Lower lobe of right lung (tissue), 2 donors: ENCODE measurements at places on chromosomes 12 and 14. TPM values are rescaled to one million over a fixed set of nuclear protein-coding genes. Genes with fewer than 3 reads are reported as not detected.

DNA sequence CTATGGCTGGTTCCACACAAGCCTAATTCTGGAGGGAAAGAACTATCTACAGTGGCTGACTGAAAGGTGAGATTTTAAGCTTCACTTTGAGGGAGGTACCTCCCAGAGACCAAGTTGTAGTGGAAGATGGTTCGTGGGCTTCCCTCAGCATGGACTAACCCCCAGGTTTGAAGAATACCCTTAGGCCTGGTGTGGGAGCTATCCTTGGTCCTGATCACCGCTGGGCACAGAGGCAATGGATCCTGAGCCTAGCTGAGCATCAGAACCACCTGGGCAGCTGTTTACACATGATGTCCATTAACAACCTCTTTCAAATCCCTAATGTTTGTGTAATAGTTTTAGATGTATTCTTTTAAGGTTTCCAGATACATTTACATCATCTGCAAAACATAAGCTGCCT is 10.3 kb downstream of the DAO start:
- no peaks in the 10 kb centered on the region for H3K27me3 ChIP-seq
- H3K36me3 ChIP-seq = no peaks in the 10 kb centered on the region
- no peak overlapping the region for H3K4me3 ChIP-seq
- H3K4me1 ChIP-seq = no peaks in the 10 kb centered on the region

OR10G3 gene
- not detected for total RNA-seq

- no peak overlapping the region for H3K4me3 ChIP-seq
- DNase-seq = no peak
- peaks cover 43% of the 10 kb centered on the region for H3K27me3 ChIP-seq
- no peak overlapping the region for H3K27ac ChIP-seq
- no peaks in the 10 kb centered on the region for H3K4me1 ChIP-seq
Observed at GRCh38 chr12:129903092-129903945, 506 bp downstream of the TMEM132D start.

PKP2 gene
- total RNA-seq = 3.0 TPM

DNA sequence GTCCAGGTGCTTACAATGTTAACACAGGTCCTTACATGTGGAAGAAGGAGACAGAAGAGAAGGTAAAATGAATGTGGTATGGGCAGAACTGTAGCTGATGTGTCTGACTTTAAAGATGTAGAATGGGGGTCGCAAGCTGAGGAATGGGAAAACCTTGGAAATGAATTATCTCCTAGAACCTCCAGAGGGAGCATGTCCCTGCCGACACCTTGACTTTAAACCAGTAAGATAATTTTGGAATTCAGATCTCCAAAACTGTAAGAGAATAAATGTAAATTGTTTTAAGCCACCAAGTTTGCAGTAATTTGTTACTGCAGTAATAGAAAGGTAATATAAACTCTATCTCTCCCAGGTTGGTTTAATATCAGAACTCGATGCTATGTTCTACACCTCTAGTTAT is 80.1 kb upstream of the ALG10 start:
- H3K27ac ChIP-seq = no peak overlapping the region
- no peaks in the 10 kb centered on the region for H3K36me3 ChIP-seq
- H3K27me3 ChIP-seq = no peaks in the 10 kb centered on the region

GYS2 gene
- total RNA-seq = not detected

SLC7A7 gene
- 157 TPM for total RNA-seq

NTS gene
- 2.3 TPM for total RNA-seq

RPS6KL1 gene
- total RNA-seq = 2.0 TPM

DNA sequence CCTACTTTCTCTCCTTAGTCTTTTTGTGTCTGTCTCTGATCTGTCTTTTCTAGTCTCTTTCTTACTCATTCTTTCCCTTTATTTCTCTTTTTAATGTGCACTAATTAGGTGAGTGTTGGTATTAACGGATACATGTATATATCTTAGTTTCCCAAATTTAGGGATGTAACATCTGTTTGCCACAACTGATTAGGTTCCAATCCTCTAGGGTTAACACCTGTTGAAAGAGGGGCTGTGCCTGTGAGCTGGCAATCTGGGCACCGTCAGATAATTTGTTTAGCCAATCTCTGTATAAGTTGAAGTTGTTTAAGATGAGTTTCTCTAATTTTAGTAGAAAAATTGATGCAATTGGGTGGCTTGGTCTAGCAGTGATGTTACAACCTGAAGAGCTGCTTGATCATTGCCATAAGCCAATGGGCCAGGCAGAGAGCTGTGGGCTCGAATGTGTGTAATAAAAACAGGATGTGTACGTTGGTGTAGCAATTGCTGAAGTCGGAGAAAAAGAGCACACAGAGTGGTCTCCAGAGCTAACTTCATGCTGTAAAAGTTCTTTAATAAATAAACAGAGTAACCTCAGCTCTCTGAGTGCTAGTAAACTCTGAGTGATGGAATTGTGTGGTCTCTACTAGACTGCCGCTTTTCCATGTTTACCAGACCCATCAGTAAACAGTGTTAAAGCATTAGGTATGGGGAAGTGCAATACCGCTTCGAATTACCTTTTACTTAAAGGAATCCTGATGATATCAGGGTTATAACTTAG is 18.3 kb upstream of the LYZ start:
- peaks cover 5% of the 10 kb centered on the region for H3K27me3 ChIP-seq
- peak overlapping the region; percentile 58 for H3K4me3 ChIP-seq
- H3K27ac ChIP-seq = peak overlapping the region; percentile 81
- no peaks in the 10 kb centered on the region for H3K36me3 ChIP-seq
- no peak for DNase-seq

- no peaks in the 10 kb centered on the region for H3K4me1 ChIP-seq
- no peak overlapping the region for H3K4me3 ChIP-seq
- no peaks in the 10 kb centered on the region for H3K27me3 ChIP-seq
- H3K36me3 ChIP-seq = no peaks in the 10 kb centered on the region
- H3K27ac ChIP-seq = no peak overlapping the region
Observed at GRCh38 chr12:107145397-107145796, 52.0 kb upstream of the CRY1 start.

PYM1 gene
- 28.9 TPM for total RNA-seq

- no peaks in the 10 kb centered on the region for H3K36me3 ChIP-seq
- peak within 1 kb of the TSS; percentile 56 for H3K4me3 ChIP-seq
- H3K27ac ChIP-seq = peak within 1 kb of the TSS; percentile 82
- H3K4me1 ChIP-seq = peaks cover 70% of the 10 kb centered on the region
- DNase-seq = peak; percentile 85
Observed at GRCh38 chr12:6375269-6376078, at the start of gene SCNN1A. Gene SCNN1A, minus strand, starts transcription at chr12:6375563. Its CDS starts 780 bp downstream, at chr12:6374783.

DNAI7 gene
- 6.7 TPM for total RNA-seq

GRCh38 chr14:65549429-65549828 is 136.9 kb downstream of the FUT8 start:
- H3K36me3 ChIP-seq = no peaks in the 10 kb centered on the region
- H3K4me1 ChIP-seq = no peaks in the 10 kb centered on the region
- H3K27me3 ChIP-seq = no peaks in the 10 kb centered on the region
- DNase-seq = no peak

- no peak for DNase-seq
- no peaks in the 10 kb centered on the region for H3K4me1 ChIP-seq
- H3K36me3 ChIP-seq = no peaks in the 10 kb centered on the region
- H3K4me3 ChIP-seq = no peak overlapping the region
- no peak overlapping the region for H3K27ac ChIP-seq
Observed at GRCh38 chr14:105563347-105563737, 37.0 kb downstream of the TMEM121 start.

SRRM4 gene
- total RNA-seq = not detected

NXPH4 gene
- not detected for total RNA-seq

- no peak overlapping the region for H3K4me3 ChIP-seq
- no peak for DNase-seq
Observed at GRCh38 chr12:52132754-52133161, 53.3 kb downstream of the SMIM41 start.

SLC2A14 gene
- not detected for total RNA-seq

DNA sequence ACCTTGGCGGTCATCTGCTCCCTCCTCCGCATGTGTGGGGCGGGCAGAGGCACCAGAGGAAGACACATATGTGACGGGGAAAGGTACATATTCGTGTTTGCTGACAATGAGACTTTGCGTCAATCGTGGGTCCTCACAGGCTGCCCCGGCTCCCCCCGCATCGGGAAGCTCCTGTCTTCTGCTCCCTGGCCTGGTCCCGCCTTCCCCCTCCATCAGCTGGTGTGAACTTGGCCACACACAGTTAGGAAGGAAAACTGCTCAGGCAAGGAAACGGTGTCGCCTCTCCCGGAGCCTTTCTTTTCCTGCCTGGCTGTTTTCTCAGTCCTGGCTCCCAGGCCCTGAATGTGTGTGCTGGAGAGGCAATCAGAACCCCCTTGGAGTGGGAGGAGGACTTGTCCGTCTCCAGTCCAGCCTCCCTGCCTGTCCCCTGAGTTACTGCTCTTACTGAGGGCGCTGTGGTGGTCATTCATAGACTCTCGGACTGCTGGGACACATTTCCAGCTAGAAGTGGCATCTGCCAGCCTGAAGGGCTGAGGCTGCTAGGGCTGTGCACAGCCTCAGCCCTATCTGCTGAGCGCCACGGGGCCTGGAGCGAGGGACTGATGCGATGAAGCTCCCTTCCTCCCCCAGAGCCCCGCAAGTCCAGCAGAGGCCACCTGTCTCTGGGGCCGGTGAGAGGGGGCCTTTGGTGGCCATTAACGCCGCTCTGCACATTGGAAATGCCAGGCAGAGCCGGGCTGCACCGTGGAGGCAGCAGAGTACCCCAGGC is 44.2 kb upstream of the TSPAN9 start:
- no peak for DNase-seq
- peaks cover 36% of the 10 kb centered on the region for H3K36me3 ChIP-seq
- H3K4me3 ChIP-seq = no peak overlapping the region
- H3K27me3 ChIP-seq = no peaks in the 10 kb centered on the region

SCNN1A gene
- total RNA-seq = 156 TPM

- no peaks in the 10 kb centered on the region for H3K4me1 ChIP-seq
- H3K27me3 ChIP-seq = no peaks in the 10 kb centered on the region
- DNase-seq = no peak
- H3K36me3 ChIP-seq = no peaks in the 10 kb centered on the region
- H3K4me3 ChIP-seq = no peak overlapping the region
Observed at GRCh38 chr12:46794593-46795190, 31.1 kb downstream of the SLC38A4 start.

SIX6 gene
- not detected for total RNA-seq

- peak; percentile 42 for DNase-seq
- H3K27me3 ChIP-seq = no peaks in the 10 kb centered on the region
- peaks cover 92% of the 10 kb centered on the region for H3K36me3 ChIP-seq
- H3K4me1 ChIP-seq = peaks cover 17% of the 10 kb centered on the region
- H3K27ac ChIP-seq = no peak overlapping the region
- H3K4me3 ChIP-seq = no peak overlapping the region
Observed at GRCh38 chr14:103731916-103732867, 16.6 kb downstream of the ZFYVE21 start.

DNA sequence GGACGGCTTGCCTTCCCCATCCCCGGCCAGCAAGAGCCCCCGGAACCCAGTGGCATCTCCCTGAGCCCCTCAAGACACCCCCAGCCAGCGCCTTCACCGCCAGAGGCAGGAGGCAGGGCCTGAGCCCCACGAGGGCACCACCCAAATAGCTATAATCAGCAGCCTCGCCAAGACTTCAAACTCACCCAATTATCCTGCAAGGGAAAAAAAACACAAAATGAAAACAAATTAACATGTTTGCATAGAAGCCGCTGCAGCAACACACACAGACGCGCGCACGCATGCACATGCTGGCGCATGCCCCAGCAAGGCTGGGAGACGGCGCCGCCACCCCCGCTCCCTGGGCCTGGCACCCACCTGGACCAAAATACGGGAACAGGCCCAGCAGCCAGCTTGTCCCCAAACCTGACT is 15.8 kb downstream of the FAM222A start:
- peak; percentile 42 for DNase-seq
- H3K36me3 ChIP-seq = no peaks in the 10 kb centered on the region
- H3K4me1 ChIP-seq = no peaks in the 10 kb centered on the region
- no peak overlapping the region for H3K27ac ChIP-seq

GRCh38 chr14:43706900-43707299 is 800.2 kb downstream of the FSCB start:
- no peaks in the 10 kb centered on the region for H3K27me3 ChIP-seq
- no peaks in the 10 kb centered on the region for H3K4me1 ChIP-seq
- H3K4me3 ChIP-seq = no peak overlapping the region
- no peaks in the 10 kb centered on the region for H3K36me3 ChIP-seq

FOXN4 gene
- total RNA-seq = not detected

DNA sequence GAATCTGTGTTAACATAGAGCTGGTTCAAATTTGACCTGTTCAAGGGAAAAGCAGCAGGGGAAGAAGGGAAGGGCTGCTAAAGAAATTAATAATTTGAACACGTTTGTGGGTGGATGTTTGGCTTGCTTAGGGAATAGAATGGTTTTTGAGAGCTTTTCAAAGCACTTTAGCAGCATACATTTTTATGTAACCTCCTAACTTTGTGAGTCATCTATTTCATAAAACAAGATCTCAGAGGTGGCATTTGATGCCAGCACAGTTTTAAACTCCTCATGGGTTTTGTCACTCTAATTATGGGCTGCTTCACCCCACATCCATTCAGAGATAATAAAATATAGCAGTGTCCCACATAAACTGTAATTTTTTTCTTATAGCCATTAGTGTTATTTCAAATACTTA is 143.8 kb downstream of the ACSS3 start:
- H3K27me3 ChIP-seq = no peaks in the 10 kb centered on the region
- no peaks in the 10 kb centered on the region for H3K36me3 ChIP-seq
- no peaks in the 10 kb centered on the region for H3K4me1 ChIP-seq

DNA sequence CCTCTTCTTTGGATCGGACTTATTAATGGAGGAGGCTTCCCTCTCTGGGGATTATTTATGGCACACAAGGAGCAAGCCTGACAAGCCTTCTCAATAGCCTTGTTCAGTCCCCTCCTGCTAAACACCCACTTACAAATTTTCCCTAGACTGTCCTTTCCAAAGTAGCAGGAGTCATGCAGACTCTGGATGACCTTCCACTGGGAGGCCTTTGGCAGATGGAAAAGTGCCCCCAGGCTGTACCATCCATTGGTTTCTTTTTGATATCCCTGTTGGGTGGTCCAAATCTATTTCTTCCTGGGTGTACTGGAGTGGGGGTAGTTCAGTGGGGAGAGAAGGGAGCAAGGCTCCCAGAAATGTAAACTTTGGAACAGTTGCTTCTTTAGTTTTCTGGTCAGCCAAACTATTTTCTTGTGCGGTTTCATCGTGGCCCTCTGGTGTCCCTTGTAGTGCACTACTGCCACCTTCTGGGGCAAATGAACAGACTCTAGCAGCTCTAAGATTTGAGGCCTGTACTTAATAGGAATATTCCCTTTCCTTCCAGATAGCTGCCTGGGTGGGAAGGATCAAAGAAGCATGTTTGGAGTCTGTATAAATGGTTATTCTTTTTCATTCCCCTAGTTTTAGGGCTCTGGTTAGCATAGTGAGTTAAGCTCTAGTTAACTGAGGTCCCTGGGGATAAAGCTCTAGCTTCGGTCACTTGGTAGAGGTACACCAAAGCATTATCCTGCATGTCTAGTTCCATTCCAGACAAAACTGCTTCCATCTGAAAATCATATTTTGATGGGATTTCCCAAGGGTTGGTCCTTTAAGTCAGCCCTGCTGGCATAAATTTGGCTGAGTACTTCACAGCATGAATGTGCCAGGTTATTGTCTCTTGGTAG is 409.5 kb downstream of the SLC6A15 start:
- no peaks in the 10 kb centered on the region for H3K36me3 ChIP-seq
- H3K4me3 ChIP-seq = no peak overlapping the region
- no peak for DNase-seq
- no peaks in the 10 kb centered on the region for H3K27me3 ChIP-seq
- no peak overlapping the region for H3K27ac ChIP-seq
- no peaks in the 10 kb centered on the region for H3K4me1 ChIP-seq

ZNF384 gene
- 48.7 TPM for total RNA-seq

SLC7A8 gene
- total RNA-seq = 36.8 TPM
